Small intestine (tissue), 16 donors: ENCODE measurements at places on chromosomes 12 and 14.

DNA sequence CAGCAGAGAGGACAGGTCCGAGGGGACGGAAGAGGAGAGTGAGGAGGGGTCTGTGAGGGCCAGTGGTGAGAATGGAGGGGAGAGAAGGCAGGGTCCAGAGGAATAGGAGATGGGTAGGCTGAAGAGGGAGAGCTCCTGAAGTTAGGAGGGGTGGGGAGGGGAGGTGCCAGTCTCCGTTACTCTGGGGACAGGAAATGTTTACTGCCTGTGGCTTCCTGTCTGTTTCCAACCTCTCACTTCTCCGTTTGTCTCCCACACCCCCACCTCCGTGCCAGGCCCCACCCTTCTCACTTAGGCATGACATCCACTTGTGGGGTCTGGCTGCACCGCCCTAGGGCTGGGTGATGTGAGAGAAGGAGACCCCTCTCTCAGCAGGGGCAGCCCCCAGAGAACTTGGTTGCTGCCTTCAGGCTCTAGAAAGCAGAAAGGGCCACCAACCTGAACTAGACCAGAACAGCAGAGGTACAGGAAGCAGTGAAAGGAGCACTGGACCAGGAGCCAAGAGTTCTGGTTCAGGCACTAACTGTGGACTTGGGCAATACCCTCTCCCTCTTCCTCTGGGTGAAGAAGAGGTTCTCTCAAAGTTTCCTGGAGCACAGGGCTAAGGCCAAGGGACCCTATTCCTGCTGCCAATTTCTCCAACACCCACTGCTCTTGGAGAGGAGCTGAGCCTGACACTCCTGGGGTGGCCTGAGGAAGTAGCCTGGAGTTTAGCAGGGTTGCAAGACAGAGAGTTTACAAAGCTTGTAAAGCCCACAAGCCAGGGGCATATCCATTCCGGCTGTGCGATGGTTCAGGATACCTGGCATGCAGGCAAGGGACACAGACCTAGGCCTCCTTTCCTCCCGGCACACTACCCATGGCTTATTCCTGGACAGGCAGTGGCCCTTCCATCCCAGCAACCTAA, 5.5 kb downstream of the ITGA5 start:
- no peak overlapping the region for H3K4me3 ChIP-seq
- peak; percentile 50 for DNase-seq
- H3K36me3 ChIP-seq, result peaks cover 2% of the 10 kb centered on the region
- H3K4me1 ChIP-seq, result peaks cover 4% of the 10 kb centered on the region
- peak overlapping the region; percentile 17 for H3K27ac ChIP-seq
- H3K27me3 ChIP-seq, result no peaks in the 10 kb centered on the region

GRCh38 chr12:12531194-12531593, 31.5 kb downstream of the DUSP16 start:
- DNase-seq, result no peak
- no peak overlapping the region for H3K4me3 ChIP-seq
- H3K27ac ChIP-seq, result no peak overlapping the region
- peaks cover 12% of the 10 kb centered on the region for H3K4me1 ChIP-seq

GRCh38 chr12:64922853-64923252, 98.4 kb downstream of the TBC1D30 start:
- no peaks in the 10 kb centered on the region for H3K4me1 ChIP-seq
- no peaks in the 10 kb centered on the region for H3K27me3 ChIP-seq
- no peaks in the 10 kb centered on the region for H3K36me3 ChIP-seq
- H3K4me3 ChIP-seq, result no peak overlapping the region
- no peak overlapping the region for H3K27ac ChIP-seq

- no peak for DNase-seq
- peak overlapping the region; percentile 63 for H3K27ac ChIP-seq
- H3K27me3 ChIP-seq, result no peaks in the 10 kb centered on the region
- H3K4me3 ChIP-seq, result no peak overlapping the region
- peaks cover 2% of the 10 kb centered on the region for H3K4me1 ChIP-seq
These were observed 283.5 kb downstream of the ZFP36L1 start for GRCh38 chr14:68509188-68509983.

DNA sequence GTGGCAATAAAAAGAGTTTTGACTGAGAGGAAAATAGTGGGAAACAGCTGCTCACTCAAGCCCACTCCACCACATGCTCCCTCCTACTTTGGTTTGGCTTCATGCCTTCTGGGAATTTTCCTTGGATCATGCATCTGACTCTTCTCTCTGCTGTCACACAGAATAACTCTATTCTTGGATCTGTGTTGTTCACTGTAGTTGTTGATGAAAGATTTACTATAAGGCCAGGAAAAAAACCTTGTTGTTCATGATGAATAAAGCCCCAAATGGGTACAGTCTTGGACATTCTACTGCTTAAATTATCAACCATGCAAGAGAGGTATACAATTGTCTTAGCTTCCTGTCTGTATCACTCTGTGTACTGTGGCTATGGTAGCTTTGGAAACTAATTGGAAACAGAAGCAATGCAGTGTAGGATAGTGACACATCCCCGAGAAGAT, 70.5 kb downstream of the TMX1 start:
- no peaks in the 10 kb centered on the region for H3K4me1 ChIP-seq
- no peaks in the 10 kb centered on the region for H3K36me3 ChIP-seq
- no peaks in the 10 kb centered on the region for H3K27me3 ChIP-seq
- DNase-seq, result peak; percentile 20
- H3K27ac ChIP-seq, result no peak overlapping the region

DNA sequence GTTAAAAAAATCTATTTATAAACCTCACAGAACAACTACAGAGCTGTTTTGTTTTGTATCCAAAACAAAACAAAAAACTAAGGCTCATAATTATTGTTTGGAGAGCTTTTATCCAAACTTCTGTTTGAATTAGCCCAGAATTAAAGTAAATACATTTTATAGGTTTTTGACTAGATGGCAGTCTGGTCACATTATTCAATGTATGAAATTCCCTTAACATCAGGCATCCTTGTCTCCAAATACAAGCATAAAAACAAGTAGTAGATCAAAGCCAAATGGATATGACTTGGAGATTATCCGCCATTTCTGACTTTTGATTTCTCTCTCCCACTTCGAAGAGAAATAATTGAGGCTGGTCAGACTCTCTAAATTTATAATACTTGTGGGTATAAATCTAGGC, 63.5 kb downstream of the SLC38A1 start:
- H3K4me3 ChIP-seq, result no peak overlapping the region
- DNase-seq, result no peak
- no peak overlapping the region for H3K27ac ChIP-seq
- H3K4me1 ChIP-seq, result peaks cover 5% of the 10 kb centered on the region
- H3K36me3 ChIP-seq, result peaks cover 13% of the 10 kb centered on the region

DNA sequence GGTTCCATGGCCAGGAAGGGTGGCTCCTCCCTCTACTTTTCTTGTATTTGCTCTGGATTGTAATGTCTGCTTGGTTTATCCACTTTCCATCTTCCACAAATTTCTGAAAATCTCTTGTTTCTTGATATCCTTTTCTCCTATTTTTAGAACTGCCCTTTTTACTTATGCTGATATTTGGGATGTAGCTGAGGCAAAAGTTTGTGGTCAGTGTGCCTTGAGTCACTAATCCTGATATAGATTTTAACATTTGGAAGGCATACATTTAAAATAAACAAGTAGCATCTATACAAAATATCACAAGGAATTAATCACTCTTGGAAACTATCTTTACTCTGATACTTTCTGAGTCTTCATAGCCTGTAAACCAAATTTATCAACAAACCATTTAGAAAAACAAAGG, 11.0 kb downstream of the GRIP1 start:
- H3K27me3 ChIP-seq, result no peaks in the 10 kb centered on the region
- no peaks in the 10 kb centered on the region for H3K36me3 ChIP-seq
- DNase-seq, result no peak
- no peaks in the 10 kb centered on the region for H3K4me1 ChIP-seq

DNA sequence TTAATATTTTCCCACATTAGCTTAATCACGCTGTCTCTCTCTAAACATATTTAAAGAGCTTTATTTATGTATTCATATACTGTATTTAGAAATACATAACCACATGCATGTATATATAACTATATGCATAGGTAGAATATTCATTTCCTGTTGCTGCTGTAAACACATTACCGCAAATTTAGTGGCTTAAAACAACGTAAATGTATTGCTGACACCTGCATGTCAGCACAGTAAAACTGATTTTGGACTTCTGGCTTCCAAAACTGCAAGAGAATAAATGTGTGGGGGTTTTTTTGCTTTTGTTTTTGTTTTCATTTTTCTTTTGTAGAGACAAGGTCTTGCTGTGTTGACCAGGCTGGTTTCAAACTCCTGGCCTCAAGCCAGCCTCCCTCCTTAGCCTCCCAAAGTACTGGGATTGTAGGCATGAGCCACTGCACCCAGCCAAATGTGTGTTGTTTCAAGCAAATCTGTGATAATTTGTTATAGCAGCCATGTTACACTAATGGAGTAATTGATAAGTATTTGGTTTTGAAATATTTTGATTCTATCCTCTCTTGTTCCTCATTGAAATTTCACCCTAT, 61.9 kb upstream of the CMKLR1 start:
- no peaks in the 10 kb centered on the region for H3K4me1 ChIP-seq
- no peaks in the 10 kb centered on the region for H3K36me3 ChIP-seq
- H3K27ac ChIP-seq, result no peak overlapping the region
- H3K27me3 ChIP-seq, result no peaks in the 10 kb centered on the region
- no peak overlapping the region for H3K4me3 ChIP-seq
- DNase-seq, result no peak

DNA sequence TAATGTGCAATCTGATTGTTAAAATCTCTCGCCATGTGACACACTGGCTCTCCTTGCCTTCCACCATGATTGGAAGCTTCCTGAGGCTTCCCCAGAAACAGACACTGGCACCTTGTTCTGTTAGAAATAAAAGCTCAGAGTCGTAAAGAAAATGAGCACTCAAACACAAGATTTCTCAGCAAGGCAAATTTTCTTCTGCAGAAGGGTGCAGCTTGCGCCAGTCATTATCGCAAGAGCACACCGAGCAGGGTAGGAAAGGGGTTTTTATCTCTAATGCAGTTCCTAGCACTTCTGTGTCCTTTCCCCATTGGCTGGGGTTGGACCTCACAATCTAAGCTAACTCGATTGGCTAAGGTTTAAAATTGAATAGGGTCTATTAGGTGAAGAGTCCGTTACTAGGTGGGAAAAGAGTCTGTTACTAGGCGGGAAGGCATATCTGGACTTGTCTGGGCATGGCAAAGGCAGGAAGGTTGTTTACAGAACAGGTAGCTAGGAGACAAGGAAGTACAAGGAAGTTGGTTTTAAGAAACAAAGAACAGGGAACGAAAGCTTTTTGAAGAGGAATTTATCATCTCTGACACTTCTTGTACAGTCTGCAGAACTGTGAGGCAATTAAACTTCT, 62.6 kb upstream of the BICD1 start:
- no peak overlapping the region for H3K4me3 ChIP-seq
- H3K4me1 ChIP-seq, result no peaks in the 10 kb centered on the region
- no peaks in the 10 kb centered on the region for H3K27me3 ChIP-seq
- no peak overlapping the region for H3K27ac ChIP-seq

GRCh38 chr14:92121207-92121669, 268 bp downstream of the NDUFB1 start:
- H3K36me3 ChIP-seq, result no peaks in the 10 kb centered on the region
- no peaks in the 10 kb centered on the region for H3K4me1 ChIP-seq
- peak overlapping the region; percentile 98 for H3K27ac ChIP-seq
- H3K27me3 ChIP-seq, result no peaks in the 10 kb centered on the region
- H3K4me3 ChIP-seq, result peak overlapping the region; percentile 91

GRCh38 chr14:69741055-69741454, 25.9 kb upstream of the SRSF5 start:
- DNase-seq, result peak; percentile 51
- H3K4me3 ChIP-seq, result no peak overlapping the region
- no peaks in the 10 kb centered on the region for H3K27me3 ChIP-seq
- no peaks in the 10 kb centered on the region for H3K36me3 ChIP-seq
- H3K4me1 ChIP-seq, result no peaks in the 10 kb centered on the region

DNA sequence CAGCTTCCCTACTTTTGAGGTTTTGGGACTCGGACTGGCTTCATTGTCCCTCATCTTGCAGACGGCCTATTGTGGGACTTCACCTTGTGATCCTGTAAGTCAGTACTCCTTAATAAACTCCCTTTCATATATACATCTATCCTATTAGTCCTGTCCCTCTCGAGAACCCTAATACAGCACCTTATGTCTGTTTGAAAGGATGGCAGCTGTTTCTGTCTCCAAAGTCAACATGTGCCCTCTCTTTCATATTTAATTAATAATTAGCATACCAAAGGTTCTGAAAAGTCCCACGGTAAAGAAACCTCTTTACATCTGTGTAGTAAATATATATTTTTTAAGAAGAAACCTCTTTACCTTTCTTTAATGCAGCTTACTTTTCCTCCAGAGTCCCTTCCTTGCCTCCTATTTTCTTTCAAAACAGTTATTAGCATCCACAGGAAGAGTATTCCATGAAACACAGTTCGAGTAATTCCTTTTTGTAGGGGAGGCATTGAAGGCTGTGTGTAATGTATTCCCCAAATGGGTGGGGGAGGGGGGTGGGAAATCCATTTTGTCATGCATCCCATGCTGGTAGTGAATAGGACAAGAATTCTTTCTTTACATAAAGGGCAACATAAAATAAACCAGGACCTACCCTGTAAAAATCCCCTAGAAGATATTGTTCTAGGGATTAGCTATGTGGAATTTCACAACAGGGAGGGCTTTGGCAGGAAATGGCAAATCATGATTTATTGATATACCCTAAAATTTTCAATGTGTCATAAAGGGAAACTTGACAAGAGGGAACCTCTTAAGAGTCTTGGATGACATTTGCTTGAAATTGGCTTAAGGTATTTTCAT, 241.5 kb downstream of the SUDS3 start:
- no peaks in the 10 kb centered on the region for H3K27me3 ChIP-seq
- no peak for DNase-seq
- no peak overlapping the region for H3K27ac ChIP-seq
- no peaks in the 10 kb centered on the region for H3K4me1 ChIP-seq

- H3K27me3 ChIP-seq, result no peaks in the 10 kb centered on the region
- no peaks in the 10 kb centered on the region for H3K36me3 ChIP-seq
- DNase-seq, result no peak
- peaks cover 7% of the 10 kb centered on the region for H3K4me1 ChIP-seq
These were observed 2.2 kb downstream of the ANKRD33 start for GRCh38 chr12:51890133-51890464.

DNA sequence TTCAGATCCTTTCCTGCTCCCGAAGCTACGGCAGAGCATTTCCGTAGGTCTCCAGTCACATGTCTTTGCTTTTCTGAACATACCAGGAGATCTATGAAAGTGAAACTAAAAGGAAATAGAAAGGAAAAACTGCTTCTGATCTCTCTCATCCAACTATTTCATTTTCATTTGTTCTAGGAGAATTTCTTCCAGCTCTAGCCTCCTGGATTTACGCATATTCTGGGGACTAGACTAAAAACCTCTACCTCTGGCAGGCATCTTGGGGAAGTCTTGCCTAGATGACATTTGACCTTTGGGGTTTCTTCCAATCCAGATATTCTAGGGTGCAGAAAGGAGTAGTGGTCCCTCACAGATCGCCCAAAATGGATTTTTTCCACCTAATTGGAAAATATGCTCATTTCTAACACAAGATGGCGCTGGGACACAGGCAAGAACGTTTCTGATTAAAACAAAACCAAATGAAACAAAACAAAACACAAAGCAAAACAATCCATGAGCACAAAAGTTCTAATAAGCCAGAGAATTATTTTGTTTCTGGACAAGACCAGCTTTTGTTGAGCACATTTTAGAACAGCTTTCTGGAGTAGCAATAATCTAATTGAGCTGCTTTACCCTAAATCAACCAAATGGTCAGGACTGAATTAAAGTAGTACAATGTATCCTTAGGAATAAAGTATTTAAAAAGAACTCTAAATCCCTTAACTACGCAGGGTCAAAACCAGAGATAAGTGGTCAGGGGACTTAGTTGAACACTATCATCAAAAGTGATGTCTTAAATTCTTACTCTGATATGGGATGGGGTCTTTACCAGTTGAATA, 12.3 kb upstream of the PARP11 start:
- no peaks in the 10 kb centered on the region for H3K4me1 ChIP-seq
- no peak overlapping the region for H3K4me3 ChIP-seq
- H3K36me3 ChIP-seq, result no peaks in the 10 kb centered on the region
- DNase-seq, result peak; percentile 69
- no peaks in the 10 kb centered on the region for H3K27me3 ChIP-seq
